ENCODE measurements at places on chromosomes 2 and 18.

DNA sequence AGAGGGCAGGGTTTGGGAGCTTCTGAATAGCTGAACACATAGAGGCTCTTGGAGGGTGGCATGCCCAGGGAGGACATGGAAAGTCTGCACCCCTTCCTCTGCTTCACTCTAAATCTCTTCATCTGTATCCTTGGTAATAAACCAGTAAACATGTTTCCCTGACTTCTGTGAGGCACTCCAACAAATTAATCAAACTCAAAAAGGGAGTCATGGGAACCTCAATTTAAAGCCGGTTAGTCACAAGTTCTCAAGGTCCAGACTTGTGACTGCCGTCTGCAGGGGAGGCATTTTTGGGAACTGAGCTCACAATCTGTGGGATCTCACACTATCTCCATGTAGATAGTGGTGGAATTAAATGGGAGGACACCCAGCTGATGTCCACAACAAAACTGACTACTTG is 33.1 kb upstream of the STON1 start:
- DNase-seq, result no peak

- no peak for DNase-seq
Measured at GRCh38 chr2:157178874-157179273, 78.6 kb upstream of the GALNT5 start.

DNA sequence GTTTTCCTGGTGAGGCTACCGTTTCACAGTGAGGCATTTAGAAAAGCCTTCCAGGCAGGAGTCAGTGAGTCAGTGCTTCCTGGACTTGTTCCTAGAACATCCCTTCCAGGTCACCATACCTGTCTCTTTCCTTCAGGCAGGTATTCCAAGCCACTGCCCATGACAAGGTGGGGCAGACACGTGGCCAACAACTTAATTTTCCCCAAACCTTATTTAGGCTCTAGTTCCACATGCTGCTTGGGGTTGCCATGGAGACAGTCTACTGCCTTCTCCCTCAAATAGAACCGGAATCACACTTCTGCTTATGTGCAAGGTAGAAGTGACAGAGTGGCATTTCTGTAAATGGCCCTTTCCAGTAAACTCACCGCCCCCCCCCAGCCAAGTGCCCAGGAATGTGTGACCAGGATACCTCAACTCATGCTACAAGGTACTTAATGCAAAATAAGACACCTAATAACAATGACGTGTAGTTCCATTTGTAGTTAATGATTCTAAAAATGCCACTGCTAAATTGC is 258.3 kb downstream of the PRKCE start:
- DNase-seq, result peak; percentile 72

DNA sequence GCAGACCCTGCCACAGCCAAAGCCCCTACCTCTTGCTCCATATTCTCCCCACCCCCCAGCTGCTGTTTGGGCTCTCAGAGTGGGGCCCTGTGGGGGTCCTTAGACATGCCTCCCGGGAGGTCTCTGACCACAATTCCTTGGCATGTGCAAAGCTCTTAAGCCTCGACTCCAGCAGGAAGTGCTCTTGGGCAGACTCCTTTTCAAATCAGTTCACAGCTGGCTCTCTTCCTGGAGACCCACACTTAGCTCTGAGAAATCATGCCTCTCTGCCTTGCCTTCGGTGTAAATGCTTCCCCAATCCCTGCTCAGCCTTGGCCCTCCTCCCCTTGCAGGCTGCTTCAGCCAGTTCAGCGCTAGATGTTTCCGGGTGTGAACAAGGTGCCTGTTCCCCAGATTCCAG is 46.9 kb downstream of the NGEF start:
- no peak for DNase-seq

DNA sequence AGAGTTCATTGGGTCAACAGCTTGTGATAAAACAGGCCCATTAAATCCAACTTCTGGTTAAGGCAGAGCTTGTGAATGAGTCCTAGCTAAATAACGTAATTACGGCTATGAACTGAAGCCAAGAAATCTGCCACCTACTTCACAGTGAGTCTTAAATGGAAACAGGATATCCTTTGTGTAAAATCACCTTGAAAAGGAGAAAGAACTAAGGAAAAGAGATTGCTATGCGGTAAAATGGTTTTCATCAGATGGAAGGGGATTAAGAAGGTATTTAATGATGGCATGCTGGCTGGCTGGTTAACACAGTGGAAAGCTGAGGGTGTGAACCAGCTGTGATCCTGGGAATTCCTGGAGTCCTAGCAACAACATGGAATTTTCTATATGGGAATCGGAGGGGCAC is 156.6 kb downstream of the DOK6 start:
- no peak for DNase-seq

DNA sequence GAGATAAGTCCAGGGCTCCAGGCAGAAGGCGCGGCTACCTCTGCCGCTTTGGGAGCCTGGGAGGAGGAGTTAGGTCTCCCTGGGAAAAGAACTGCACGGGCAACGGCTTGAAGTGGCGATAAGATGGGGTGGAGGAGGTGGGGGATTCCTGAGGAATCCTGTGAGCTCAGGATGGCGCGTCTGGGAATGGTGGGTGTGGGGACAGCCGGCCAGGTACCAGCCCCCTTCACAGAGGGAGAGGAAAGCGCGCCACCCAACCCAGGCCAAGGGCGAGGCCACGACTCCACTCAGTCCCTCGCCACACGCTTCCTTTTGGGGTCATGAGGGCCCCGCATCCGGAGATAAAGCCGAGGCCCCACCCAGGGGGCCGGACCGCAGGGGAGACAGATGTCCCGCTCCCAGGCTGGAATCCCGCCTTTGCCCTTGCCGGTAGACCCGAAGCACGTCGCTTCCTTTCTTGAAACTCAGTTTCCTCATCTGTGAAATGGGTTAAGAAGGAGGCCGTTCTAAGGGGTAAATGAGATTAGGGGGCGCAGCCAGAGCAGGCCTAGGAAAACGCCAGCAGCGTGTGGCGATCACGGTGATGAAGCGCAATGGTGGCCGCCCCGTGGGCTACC is 1.7 kb upstream of the CTDSP1 start:
- peak; percentile 83 for DNase-seq

- peak; percentile 45 for DNase-seq
Measured at GRCh38 chr18:37567061-37567993, 1.7 kb upstream of the CELF4 start.

- no peak for DNase-seq
Measured at GRCh38 chr2:96204836-96205624, 3.6 kb downstream of the STARD7 start.

DNA sequence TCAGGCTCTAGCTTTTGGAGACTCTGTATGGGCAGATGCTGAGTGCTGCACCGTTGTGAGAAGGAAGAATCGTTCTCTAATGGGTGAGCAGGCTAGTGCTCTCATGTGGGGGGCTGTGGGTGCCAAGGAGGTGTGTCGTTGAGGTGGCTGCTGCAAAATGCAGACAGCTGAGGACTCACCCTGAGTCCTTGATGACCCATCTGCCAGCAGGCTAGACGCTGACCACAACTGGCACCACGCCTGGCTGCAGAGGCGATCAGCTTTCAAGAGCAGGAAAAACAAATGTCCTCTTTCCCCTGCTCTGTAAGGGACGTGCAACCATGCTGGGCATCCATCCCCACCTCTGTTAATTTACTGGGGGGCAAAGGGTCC is 48.2 kb downstream of the HAUS1 start:
- DNase-seq, result no peak

DNA sequence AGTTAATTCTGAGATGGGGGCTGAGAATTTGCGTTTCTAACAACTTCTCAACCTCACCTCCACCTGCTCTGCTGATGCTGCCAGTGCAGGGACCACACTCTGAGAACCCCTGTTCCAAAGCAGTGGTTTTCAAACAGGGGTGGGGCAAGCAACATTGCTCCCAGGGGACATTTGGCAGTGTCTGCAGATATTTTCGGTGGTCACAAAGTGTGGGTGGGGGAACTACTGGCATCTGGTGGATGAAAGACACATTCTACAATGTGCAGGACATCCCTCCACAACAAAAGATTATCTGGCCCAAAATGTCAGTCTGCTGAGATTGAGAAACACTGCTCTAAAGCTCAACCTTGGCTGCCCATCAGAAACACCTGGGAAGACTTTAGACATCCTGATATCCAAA is 188.7 kb upstream of the SATB2 start:
- peak; percentile 43 for DNase-seq

GRCh38 chr18:45050712-45051601 is 370.3 kb downstream of the SETBP1 start:
- no peak for DNase-seq

DNA sequence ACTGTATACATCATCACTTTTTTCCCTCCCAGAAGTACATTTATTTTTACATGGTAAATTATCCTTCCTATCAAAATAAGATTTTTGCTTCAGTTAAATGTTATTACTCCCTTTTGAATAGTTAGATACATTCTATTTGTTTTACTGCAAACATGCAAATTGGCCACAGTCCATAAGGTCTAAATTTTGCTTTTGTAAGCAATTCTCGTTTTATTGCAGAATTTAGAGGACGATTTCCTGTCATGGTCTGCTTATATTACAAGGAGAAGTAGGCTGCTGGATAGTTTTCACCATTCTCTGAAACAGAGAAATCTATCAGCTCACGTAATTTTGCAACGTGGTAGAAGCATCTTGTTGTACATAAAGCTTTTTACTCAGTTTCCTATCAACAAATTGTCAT is 1632.5 kb downstream of the LRP1B start:
- DNase-seq, result no peak

- DNase-seq, result peak; percentile 57
Measured at GRCh38 chr2:10120877-10121574, 1.5 kb upstream of the RRM2 start.

DNA sequence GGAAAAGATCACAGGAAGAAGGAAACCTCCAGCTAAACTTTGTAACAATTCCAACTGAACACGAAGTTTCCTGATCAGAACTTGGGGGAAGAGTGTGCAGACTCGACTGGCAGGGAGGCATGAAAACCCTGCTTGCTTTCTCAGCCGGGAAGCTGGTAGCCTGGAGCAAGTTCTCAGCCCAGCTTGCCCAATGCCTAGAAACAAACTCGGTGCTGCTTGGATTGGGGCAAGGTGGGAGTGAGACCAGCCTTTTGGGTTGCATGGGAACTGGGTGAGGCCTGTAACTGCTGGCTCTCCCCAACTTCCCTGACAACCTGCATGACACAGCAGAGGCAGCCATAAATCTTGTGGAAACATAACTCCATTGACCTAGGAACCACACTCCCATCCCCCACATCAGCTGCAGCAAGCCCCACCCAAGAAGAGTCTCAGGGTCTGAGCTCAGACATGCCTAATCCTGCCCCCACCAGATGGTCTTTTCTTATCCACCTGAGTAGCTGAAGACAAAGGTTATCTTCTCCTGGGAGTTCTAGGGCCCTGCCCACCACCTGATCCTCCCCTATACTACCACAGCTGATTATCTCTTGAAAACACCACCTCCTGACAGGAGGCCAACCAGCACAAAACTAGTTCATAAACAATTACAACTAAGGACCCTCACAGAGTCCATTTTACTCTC is 1859.7 kb upstream of the CELF4 start:
- DNase-seq, result no peak

GRCh38 chr18:9838144-9838877 is 47.5 kb upstream of the TXNDC2 start:
- no peak for DNase-seq

DNA sequence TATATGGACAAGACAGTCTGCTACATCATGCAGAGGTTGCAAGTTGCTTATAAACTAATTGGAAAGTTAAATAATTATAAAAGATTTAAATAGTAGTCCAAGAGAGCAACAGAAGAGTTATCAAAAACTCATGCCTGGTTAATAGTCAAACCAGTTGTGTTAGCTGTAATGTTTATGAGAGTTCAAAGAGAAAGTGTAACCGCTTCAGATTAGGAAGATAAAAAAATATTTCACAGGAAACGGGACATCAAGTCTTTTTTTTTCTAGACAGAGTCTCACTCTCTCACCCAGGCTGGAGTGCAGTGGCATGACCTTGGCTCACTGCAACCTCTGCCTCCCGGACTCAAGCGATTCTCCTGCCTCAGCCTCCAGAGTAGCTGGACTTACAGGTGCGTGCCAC is 34.6 kb upstream of the RNF125 start:
- DNase-seq, result no peak

GRCh38 chr2:48433682-48434081 is 96.3 kb upstream of the STON1 start:
- DNase-seq, result no peak

DNA sequence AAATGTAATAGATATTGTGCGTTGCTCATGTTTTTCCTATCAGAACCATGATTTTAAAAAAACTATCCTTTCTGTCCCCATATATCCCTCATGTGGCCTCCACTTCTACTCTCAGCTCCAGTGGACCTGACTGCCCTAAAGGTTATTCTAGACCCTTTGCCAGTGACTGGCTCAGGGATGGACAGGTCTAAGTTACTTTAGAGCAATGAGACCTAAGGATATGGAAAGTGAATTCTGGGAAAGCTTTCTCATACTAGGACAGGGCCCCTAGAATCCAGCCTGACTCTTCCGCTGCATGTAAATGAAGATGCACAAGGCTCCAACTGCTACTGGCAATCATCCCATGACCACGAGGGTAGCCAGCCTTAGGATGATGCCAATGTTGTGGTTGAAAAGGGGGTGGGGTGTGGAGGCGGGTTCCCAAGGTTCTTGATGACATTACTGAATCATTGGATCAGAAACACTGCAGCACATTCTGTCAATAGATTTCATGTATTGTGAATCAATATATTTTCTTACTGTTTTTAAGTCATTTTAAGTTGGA is 21.3 kb downstream of the C2orf69 start:
- no peak for DNase-seq

DNA sequence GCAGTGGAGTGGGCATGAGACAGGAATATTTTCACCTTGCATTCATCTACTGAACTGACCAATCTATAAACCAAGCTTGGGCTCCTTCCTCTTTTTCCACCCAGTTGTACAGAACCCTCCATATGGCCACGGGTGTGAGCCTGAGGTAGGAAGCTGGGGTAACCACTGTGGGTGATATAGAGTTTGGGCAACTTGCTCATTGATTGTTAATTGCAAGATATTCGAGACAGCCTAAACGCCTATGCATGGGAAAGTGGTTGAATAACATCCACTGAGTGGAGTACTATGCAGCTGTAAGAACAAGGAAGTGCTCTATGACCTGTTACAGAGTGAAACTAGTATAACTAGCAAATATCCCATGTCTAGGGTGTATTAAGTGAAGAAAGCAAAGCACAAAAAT is 7.3 kb upstream of the VAPA start:
- no peak for DNase-seq

DNA sequence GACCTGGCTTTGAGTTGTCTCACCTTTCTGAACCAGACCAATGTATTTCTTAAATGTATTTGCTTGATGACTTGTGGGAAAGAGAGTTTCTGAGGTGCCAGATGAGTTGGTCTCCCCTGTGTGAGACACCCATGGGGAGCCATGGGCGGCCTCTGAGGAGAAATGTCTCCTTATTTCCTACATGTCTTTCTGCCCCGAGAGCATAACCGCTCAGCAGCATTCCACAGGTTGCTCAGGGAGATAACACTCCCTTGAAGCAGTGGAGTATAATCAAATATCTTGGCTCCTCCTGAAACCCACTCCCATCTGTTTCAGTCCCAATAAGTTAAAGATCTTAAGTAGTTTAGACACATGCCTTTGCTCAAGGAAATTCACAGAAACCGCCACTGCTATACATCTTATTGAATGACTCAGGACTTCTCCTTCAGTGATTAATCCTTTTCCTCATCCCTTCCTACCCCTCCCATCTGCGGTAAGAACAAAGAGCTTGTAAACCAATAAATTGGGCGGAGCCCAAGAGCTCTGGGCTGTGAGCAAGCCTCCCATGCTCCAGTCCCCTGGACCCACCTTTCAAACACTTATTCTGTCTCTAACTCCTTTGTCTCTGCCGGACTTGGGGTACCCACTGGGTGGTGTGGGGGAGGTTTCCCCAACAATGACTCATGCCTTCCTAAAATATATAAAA is 285.5 kb upstream of the LRRTM4 start:
- no peak for DNase-seq

GRCh38 chr18:74558096-74558495 is 23.8 kb downstream of the CNDP1 start:
- DNase-seq, result no peak

GRCh38 chr18:39724652-39725051 is 2159.1 kb upstream of the CELF4 start:
- DNase-seq, result no peak
